ENCODE measurements at places on chromosomes 6 and 20.

GRCh38 chr6:90249034-90249433, 47.6 kb downstream of the BACH2 start:
- no peak for DNase-seq

DNA sequence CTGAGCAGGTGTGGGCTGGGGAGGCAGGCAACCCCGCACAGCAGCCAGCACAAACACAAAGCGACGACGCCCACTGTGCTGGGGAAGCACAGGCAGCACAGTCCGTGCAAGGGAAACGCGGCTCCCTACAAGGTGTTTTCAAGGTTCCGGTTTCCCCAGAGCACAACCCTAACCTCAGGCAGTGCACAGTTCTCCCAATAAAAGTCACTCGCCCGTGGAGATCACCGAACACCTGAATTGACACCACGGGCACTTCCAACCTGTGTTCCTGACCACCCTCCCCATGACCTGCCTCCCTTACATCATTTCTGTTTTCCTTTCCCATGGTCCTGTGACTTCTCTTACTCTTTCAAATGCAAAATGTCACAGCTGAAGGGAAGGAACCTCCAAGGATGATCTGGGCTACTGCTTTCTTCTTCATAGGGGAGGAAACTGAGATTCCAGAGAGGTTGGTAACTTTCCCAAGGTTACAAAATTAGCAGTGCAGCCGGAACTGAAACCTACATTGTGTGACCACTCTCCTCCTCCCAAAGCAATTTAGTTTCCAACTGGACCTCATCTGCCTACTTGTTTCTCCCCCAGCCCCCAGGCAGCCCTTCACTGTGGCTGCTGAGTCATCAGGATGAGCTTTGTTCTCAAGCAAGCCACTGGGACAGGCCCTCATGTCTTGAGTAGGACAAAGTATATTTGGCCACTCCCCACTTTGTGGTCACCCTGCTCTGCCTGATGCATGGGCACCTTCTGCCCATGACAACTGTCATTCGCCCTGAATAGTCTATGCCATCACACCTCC, 125.3 kb downstream of the ATXN1 start:
- DNase-seq: peak; percentile 88

- DNase-seq: no peak
Observed at GRCh38 chr6:130381012-130381411, 15.2 kb downstream of the TMEM200A start.

- no peak for DNase-seq
Observed at GRCh38 chr6:157194643-157195042, 128.7 kb downstream of the TMEM242 start.

GRCh38 chr6:131399433-131399832, 173.6 kb upstream of the ARG1 start:
- DNase-seq: no peak

DNA sequence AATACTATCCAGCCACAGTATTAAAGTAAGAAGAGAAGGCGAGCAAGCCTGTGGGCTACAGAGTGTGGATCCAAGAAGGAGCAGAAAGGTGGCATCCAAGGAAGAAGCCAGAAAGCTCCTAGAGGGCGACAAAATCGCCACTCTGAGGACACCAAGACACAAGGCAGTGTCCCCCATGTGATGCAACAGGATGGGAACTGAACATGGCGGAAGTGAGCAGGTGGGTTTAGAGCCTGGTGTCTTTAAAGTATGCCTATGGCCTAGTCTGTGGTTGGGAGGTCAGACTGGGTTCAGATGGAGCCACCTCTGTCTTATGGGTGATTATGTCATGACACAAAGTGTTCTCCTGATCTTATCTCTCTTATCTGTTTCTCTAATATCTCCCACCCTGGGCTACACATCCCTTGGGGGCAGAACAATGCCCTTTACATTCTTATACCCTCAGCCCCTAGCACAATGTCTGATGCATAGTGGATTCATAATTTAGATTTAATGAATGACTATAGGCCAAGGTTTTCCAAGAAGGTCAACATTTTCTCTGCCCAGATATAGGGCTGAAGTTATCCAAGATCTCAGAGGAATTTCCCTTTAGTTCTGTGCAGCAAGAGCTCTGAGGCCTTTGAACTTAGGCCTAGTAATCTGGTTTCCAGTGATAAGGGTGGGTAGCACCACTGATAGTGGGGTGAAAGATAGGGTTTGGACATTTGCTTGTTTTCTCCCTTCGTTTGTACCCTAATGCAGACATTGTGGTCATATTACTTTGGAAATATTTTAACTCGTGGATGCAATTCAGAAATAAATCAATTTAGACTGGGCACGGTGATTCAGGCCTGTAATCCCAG, 167.3 kb upstream of the AKIRIN2 start:
- DNase-seq: no peak

GRCh38 chr20:41418031-41418430, 51.4 kb upstream of the EMILIN3 start:
- DNase-seq: no peak

GRCh38 chr6:114100215-114100994, 129.5 kb upstream of the HDAC2 start:
- no peak for DNase-seq

- no peak for DNase-seq
Observed at GRCh38 chr20:2026514-2026913, 32.7 kb upstream of the PDYN start.

- no peak for DNase-seq
Observed at GRCh38 chr6:36373368-36374019, 14.0 kb downstream of the ETV7 start.

GRCh38 chr20:48360342-48360975, 467.3 kb downstream of the PREX1 start:
- DNase-seq: no peak

DNA sequence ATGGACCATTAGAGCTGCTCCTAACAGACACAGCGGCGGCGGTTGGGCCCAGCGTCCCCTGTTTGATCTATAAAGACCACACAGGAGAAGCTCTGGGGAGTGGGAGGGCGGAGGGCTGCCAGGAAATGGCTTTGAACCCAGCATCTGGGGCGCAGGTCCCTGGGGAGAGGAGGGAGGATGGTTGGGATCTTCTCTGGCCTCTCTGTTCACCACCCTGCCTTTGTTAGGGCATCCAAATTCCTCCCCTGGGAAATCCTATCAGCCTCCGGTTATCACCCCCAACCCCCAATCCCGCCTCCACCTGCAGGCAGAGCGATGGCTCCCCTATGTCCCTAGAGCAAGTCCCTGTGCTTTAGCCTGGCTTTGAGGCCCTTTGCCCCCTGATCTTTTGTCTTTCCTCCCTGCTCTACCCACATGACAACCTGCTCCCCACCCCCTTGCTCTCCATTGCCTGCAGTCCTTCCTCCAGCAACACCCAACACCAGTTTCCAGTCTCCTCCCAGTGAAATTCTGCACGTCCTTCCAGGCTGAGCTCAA, 7.1 kb downstream of the XKR7 start:
- no peak for DNase-seq

- DNase-seq: no peak
Observed at GRCh38 chr20:10521068-10521831, 86.1 kb downstream of the SLX4IP start.

- DNase-seq: no peak
Observed at GRCh38 chr6:11232770-11233626, 530 bp upstream of the NEDD9 start.

DNA sequence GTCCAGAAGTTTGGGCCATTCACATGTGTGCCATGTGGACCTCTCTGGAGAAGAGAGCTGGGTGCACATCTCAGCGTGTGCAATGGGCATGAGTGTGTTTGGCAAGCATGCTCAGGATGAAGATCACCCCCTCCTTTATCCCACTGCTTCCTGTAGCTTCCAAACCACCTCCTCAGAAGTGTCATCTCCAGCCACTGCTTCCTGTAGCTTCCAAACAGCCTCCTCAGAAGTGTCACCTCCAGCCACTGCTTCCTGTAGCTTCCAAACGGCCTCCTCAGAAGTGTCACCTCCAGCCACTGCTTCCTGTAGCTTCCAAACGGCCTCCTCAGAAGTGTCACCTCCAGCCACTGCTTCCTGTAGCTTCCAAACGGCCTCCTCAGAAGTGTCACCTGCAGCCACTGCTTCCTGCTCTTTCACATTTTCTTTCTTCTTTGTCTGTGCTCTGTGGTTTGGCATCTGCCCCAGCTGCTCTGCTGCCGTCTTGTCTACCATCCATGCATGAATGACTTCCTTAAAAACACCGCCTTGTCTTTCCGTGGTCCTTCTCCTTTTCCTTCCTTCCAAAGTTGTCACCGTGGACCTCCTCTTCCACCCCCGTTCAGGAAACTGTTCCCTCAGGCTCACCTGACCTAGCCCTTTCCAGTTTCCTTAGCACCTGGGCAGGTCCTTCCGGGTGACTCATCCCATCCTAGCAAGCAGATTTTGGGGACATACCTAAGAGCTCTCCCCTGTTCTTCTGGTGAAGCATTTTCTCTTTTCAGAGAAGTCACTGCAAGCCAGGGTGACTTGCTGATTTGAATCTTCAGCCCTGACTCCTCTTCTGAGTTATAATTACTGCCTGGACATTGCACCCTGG, 43.5 kb upstream of the TIAM2 start:
- DNase-seq: no peak
